ENCODE measurements at places on chromosomes 3 and 15. TPM values are rescaled to one million over a fixed set of nuclear protein-coding genes. Genes with fewer than 3 reads are reported as not detected.

Gene FAM107A
- 29.8 TPM for total RNA-seq

Gene CLCN2
- 6.4 TPM for total RNA-seq

Gene FBXW12
- 0.42 TPM for total RNA-seq

Gene GP9
- 8.0 TPM for total RNA-seq

Gene CYP8B1
- not detected for total RNA-seq

Gene INO80
- total RNA-seq: 39.4 TPM

Gene TCAIM
- total RNA-seq: 19.5 TPM

Gene DAZL
- total RNA-seq: not detected

Gene CD96
- 43.9 TPM for total RNA-seq

Data from spleen (tissue), 13 donors.